CD4-positive, CD25-positive, alpha-beta regulatory T cell (primary cell): ENCODE measurements at places on chromosomes 5 and 9.

DNA sequence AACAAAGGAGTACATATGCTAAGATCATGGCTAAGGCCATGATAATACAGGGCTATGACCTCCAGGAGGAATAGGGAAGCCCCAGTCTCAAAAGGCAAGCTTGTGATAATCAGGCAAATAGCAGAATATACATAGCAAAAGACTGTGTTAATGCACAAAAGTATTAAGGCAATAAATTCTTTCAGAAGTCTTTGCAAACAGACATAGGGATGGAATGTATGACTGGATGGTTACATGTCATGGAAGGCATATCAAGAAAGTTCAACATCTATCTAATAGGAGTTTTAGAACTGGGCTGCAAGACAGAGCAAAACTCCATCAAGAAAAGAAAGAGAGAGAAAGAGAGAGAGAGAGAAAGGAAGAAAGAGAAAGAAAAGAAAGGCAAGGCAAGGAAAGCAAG lies 264.5 kb upstream of the CDH6 start:
- no peaks in the 10 kb centered on the region for H3K36me3 ChIP-seq
- H3K4me1 ChIP-seq: no peaks in the 10 kb centered on the region
- no peak overlapping the region for H3K27ac ChIP-seq
- H3K4me3 ChIP-seq: no peak overlapping the region

GRCh38 chr5:142754031-142754430 lies 16.1 kb upstream of the ARHGAP26 start:
- no peaks in the 10 kb centered on the region for H3K4me1 ChIP-seq
- no peaks in the 10 kb centered on the region for H3K36me3 ChIP-seq
- no peak overlapping the region for H3K27ac ChIP-seq
- H3K27me3 ChIP-seq: no peaks in the 10 kb centered on the region
- DNase-seq: no peak

GRCh38 chr5:160466116-160466515 lies 44.5 kb downstream of the PTTG1 start:
- no peaks in the 10 kb centered on the region for H3K27me3 ChIP-seq
- DNase-seq: no peak
- H3K4me1 ChIP-seq: peaks cover 55% of the 10 kb centered on the region
- peak overlapping the region; percentile 99 for H3K4me3 ChIP-seq

GRCh38 chr5:79562351-79563246 lies 48.7 kb upstream of the HOMER1 start:
- DNase-seq: no peak
- H3K36me3 ChIP-seq: no peaks in the 10 kb centered on the region
- no peaks in the 10 kb centered on the region for H3K27me3 ChIP-seq
- peaks cover 2% of the 10 kb centered on the region for H3K4me1 ChIP-seq
- H3K27ac ChIP-seq: no peak overlapping the region

- no peak overlapping the region for H3K4me3 ChIP-seq
- H3K36me3 ChIP-seq: no peaks in the 10 kb centered on the region
- no peak overlapping the region for H3K27ac ChIP-seq
- H3K4me1 ChIP-seq: no peaks in the 10 kb centered on the region
These were observed 137.8 kb upstream of the ANKH start for GRCh38 chr5:15009420-15009819.

DNA sequence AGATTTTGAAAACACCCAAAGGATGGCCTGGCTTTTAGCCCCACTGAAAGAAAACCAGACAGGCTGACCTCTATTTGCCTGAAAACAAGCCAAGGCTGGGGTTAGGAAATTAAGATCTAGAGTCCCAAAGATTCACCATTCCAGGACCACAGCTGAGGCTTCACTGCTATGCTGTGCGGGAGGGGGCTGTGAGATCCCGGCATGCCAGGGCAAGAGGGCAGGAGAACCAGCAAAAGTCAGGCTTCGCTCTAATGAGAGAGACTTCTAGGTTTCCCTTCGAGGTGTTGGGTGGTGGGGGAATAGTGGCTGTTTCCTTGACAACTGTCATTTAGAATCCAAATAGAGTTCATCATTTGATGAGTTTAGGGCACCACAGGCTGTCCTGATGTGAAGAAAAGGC lies 152.9 kb upstream of the NFIB start:
- no peak overlapping the region for H3K27ac ChIP-seq
- H3K4me3 ChIP-seq: no peak overlapping the region
- H3K36me3 ChIP-seq: no peaks in the 10 kb centered on the region
- no peaks in the 10 kb centered on the region for H3K4me1 ChIP-seq
- DNase-seq: no peak

- no peaks in the 10 kb centered on the region for H3K4me1 ChIP-seq
- H3K36me3 ChIP-seq: no peaks in the 10 kb centered on the region
- no peaks in the 10 kb centered on the region for H3K27me3 ChIP-seq
- no peak overlapping the region for H3K4me3 ChIP-seq
- H3K27ac ChIP-seq: no peak overlapping the region
- DNase-seq: no peak
These were observed 56.6 kb upstream of the DMRT1 start for GRCh38 chr9:784916-785315.

DNA sequence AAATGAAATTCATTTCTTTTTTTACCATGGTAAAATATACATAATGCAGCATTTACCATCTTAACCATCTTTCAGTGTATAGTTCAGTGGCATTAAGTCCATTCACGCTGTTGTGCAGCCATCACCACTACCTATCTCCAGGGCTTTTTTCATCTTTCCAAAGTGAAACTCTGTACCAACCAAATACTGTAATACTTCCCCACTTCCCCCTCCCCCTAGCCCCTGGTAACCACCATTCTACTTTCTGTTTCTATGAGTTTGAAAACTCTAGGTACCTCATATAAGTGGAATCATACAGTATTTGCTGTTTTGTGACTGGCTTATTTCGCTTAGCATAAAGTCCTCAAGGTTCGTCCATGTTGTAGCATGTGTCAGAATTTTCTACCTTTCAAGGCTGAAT lies 23.4 kb downstream of the SPAAR start:
- peaks cover 3% of the 10 kb centered on the region for H3K4me1 ChIP-seq
- no peaks in the 10 kb centered on the region for H3K36me3 ChIP-seq
- DNase-seq: no peak
- no peak overlapping the region for H3K27ac ChIP-seq
- H3K4me3 ChIP-seq: no peak overlapping the region
- no peaks in the 10 kb centered on the region for H3K27me3 ChIP-seq

- H3K36me3 ChIP-seq: no peaks in the 10 kb centered on the region
- H3K27ac ChIP-seq: no peak overlapping the region
- no peaks in the 10 kb centered on the region for H3K27me3 ChIP-seq
- H3K4me1 ChIP-seq: no peaks in the 10 kb centered on the region
- H3K4me3 ChIP-seq: no peak overlapping the region
These were observed 30.1 kb upstream of the LPAR1 start for GRCh38 chr9:111068383-111068730.

DNA sequence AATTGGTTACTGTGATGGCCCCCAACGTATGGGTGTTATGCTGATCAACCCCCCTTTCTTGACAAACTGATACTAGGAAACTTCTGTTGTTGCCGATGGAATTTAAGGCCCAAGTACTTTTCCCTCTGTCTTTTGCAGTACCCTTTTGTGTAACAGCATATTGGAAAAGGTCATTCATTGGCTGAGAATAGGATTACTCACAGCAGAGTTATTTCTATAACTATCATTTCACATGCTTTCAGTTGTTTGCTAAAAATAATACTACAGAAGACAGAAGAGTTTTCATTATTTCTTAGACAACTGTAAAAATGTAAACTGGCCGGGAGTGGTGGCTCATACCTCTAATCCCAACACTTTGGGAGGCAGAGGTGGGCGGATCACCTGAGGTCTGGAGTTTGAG lies 329.5 kb downstream of the KIAA0825 start:
- no peaks in the 10 kb centered on the region for H3K4me1 ChIP-seq
- H3K27ac ChIP-seq: no peak overlapping the region
- H3K4me3 ChIP-seq: no peak overlapping the region
- no peak for DNase-seq
- H3K36me3 ChIP-seq: no peaks in the 10 kb centered on the region

DNA sequence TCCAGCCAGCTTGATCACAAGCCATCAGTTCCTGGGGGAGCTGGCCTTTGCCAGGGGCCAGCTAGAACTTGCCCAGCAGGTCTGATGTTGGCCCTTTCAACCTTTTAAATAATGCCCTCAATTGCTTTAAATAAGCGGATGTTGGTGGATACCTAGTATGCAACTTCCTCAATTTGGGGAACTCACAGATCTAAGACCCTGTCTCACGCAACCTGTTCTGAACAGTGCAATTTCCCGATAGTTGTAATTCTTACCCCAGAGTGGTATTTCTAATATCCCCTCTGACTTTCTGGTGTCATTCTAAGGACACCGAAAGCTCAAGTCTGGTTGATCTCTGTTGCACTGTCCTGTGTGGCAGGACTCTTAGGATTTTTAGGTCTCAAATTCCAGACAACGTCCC lies 23.1 kb downstream of the GALNT12 start:
- H3K4me1 ChIP-seq: no peaks in the 10 kb centered on the region
- H3K27ac ChIP-seq: no peak overlapping the region
- no peaks in the 10 kb centered on the region for H3K27me3 ChIP-seq
- DNase-seq: no peak

DNA sequence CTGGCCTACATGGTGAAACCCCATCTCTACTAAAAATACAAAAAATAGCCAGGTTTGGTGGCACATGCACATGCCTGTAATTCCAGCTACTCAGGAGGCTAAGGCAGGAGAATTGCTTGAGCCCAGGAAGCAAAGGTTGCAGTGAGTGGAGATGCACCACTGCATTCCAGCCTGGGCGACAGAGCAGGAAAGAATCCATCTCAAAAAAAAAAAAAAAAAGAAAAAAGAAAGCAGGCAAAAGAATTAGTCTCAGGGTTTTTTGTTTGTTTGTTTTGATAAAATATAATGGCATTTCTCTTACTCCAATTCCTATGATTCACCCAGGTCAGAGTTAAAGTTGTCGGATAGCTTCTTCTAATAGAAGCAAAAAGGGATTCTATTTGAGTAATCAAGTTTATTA lies 67.0 kb upstream of the ATG10 start:
- no peaks in the 10 kb centered on the region for H3K4me1 ChIP-seq
- no peak for DNase-seq
- H3K27me3 ChIP-seq: peaks cover 2% of the 10 kb centered on the region
- no peak overlapping the region for H3K27ac ChIP-seq

- DNase-seq: no peak
- H3K36me3 ChIP-seq: peaks cover 93% of the 10 kb centered on the region
These were observed 157.5 kb downstream of the DOCK8 start for GRCh38 chr9:372128-372527.

GRCh38 chr5:142552107-142552506 lies 133.8 kb downstream of the FGF1 start:
- H3K36me3 ChIP-seq: no peaks in the 10 kb centered on the region
- DNase-seq: no peak
- H3K4me1 ChIP-seq: peaks cover 5% of the 10 kb centered on the region
- H3K27ac ChIP-seq: no peak overlapping the region
- peaks cover 25% of the 10 kb centered on the region for H3K27me3 ChIP-seq
- no peak overlapping the region for H3K4me3 ChIP-seq

DNA sequence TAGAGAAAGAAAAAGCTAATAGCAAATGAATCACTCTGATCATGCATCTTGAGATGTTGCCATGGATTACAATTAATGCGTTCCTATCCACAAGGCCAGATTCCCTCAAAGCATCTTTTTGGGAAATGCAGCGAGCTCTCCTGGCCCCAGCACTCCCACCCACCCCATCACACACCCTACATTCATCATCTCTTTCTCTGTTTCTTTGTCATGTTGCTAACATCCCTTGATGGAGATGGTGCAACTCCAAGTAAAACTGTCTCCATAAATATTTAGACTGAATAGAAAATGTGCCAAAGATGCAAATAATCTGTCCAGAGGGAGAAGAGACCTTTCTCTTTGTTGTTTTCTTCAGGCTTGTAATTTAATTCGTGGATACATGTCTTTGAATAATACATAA lies 30.8 kb upstream of the TNC start:
- no peaks in the 10 kb centered on the region for H3K27me3 ChIP-seq
- H3K4me3 ChIP-seq: no peak overlapping the region
- H3K36me3 ChIP-seq: no peaks in the 10 kb centered on the region
- no peak for DNase-seq

DNA sequence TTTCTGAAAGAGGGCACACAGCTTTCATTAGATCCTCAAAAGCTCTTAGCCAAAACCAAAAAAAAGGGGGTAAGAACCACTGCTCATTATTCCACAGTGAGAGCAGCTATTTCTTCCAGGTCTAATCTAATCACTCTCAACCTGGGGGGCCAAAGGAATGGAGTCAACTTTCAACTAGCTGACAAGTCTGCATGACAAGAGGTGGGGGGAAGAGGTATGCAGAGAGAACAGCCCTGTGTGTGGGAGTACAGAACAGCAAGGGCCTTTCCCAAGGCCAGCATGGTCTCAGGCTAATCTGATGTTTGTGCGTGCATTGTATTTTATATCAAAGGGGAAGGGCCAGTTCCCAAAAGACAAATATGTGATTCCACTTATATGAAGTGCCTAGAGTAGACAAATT lies 36.9 kb upstream of the PIP5K1B start:
- no peaks in the 10 kb centered on the region for H3K27me3 ChIP-seq
- H3K27ac ChIP-seq: no peak overlapping the region
- DNase-seq: no peak

DNA sequence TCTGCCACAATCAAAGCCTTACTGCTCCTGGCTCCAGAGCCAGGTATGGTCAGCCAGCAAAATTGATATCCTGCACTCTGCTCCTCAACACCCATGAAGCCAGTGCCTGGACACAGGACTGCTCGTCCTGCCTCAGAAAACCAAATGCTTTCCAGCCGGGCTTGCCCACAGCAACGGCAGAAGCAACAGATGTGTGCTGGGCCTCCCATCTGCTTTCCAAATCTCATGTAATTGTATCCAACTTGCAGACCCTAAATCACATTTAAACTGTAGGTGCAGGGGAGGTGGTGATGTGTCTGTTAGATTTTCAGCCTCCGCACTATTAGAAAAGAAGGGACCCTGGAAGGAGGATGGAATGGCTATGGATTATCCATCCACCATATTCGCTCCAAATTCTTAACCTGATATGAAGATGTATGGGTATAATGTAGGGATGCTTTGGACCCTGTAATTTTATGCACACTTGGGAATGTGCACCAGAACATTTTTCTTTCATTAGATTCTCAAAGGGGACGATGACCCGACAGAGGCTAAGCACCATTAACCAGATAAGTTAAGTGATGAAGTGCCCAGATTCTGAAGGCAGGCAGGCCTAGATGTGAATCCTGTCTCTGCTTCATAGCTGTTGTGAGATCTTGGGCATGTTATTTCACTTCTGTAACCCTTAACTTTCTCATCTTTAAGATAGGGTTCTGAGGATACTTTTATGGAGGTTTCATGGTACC lies 58.2 kb downstream of the EXOSC2 start:
- no peaks in the 10 kb centered on the region for H3K36me3 ChIP-seq
- no peak for DNase-seq
- no peak overlapping the region for H3K27ac ChIP-seq
- no peaks in the 10 kb centered on the region for H3K4me1 ChIP-seq
- H3K27me3 ChIP-seq: no peaks in the 10 kb centered on the region

DNA sequence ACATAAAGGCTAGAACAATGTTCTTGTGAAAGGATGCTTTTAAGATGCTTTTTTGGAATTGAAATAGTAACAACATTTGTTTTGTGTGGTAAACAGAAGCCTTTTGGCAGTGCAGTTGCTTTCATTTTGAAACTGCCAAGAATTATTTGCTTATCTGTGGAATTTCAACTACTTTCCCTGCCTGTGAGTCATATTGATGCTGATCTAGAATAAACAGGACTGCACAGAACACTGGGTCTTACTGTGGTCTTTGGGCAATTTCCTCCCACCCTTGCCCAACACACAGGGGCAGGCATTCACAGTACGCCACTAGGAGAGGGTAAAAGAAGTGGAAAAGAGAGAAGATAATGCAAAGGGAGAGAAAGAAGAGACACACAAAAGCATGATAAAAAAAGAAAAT lies 483.7 kb downstream of the ELAVL2 start:
- no peak overlapping the region for H3K4me3 ChIP-seq
- no peak overlapping the region for H3K27ac ChIP-seq

- peaks cover 3% of the 10 kb centered on the region for H3K4me1 ChIP-seq
- H3K4me3 ChIP-seq: no peak overlapping the region
- no peaks in the 10 kb centered on the region for H3K36me3 ChIP-seq
- peaks cover 5% of the 10 kb centered on the region for H3K27me3 ChIP-seq
These were observed 78.4 kb downstream of the MACIR start for GRCh38 chr5:103336941-103337340.
